ENCODE measurements at places on chromosomes 7 and 10.

GRCh38 chr7:39709768-39710311, 86.5 kb downstream of the RALA start:
- DNase-seq = peak; percentile 48

- DNase-seq = no peak
Observed at GRCh38 chr10:7412237-7412927, 1.5 kb upstream of the SFMBT2 start.

- DNase-seq = no peak
Observed at GRCh38 chr7:11341285-11341944, 367.7 kb downstream of the PHF14 start.

- no peak for DNase-seq
Observed at GRCh38 chr10:3665316-3665908, 119.6 kb downstream of the KLF6 start.

DNA sequence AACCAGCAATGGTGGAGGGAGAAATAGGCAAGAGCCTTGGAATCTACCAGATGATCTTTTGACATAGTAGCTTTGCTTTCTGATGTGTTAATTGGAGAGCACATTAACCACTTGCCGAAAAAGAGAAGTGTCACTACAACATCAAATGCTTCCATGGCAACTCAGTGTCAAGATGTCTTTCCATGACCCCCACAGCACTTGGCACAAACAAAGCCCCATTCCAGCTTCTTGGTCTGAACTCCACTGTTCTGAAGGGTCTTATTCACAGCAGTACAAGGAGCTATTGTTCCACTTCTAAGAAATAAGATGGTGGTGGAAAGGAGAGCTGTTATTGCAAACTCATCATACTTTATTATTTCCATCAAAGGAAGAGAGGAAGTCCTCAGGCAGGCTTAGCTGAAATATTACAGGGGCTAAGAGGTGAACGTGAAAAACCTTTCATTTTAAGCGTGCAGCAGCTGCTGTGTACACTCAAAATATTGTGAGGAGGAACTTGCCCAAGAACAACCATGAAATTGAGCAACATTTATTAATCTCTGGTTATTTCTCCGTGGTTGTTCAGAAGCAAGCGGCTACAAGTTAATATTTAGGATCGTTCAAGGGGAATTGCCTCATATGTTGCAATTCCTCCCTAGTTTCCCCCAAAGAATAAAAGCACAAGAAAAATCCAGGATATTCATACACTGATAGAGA, 354.8 kb upstream of the CELF2 start:
- DNase-seq = no peak
